ENCODE measurements at places on chromosomes 5 and 9. TPM values are rescaled to one million over a fixed set of nuclear protein-coding genes. Genes with fewer than 3 reads are reported as not detected.

CDC20B gene
- not detected for total RNA-seq

FOXI1 gene
- not detected for total RNA-seq

UNC5A gene
- not detected for total RNA-seq

CNTLN gene
- total RNA-seq = 17.7 TPM

SPINK6 gene
- not detected for total RNA-seq

TTC23L gene
- total RNA-seq = 0.29 TPM

ERAP2 gene
- total RNA-seq = 5.6 TPM

OR2V2 gene
- total RNA-seq = not detected

FIBCD1 gene
- 5.3 TPM for total RNA-seq

FAXDC2 gene
- total RNA-seq = 19.2 TPM

PALM2AKAP2 gene
- 19.4 TPM for total RNA-seq

GPR151 gene
- not detected for total RNA-seq

TMEM141 gene
- 31.8 TPM for total RNA-seq

PPP3R2 gene
- total RNA-seq = not detected

TAS2R1 gene
- total RNA-seq = not detected

PCDHB14 gene
- 2.7 TPM for total RNA-seq

CBY3 gene
- not detected for total RNA-seq

DNAJC21 gene
- total RNA-seq = 31.5 TPM

ASPN gene
- 1.2 TPM for total RNA-seq

NUTM2F gene
- total RNA-seq = not detected

LAMC3 gene
- not detected for total RNA-seq

PROB1 gene
- 1.2 TPM for total RNA-seq

CDKN2B gene
- 50.7 TPM for total RNA-seq

HTR4 gene
- not detected for total RNA-seq

ADAMTS12 gene
- total RNA-seq = 8.3 TPM

PCDHB16 gene
- 1.1 TPM for total RNA-seq

TSSK1B gene
- 0.72 TPM for total RNA-seq

ANKRD18B gene
- total RNA-seq = 0.59 TPM

MYOZ3 gene
- total RNA-seq = under 0.01 TPM

IFNA13 gene
- total RNA-seq = not detected

ELOVL7 gene
- under 0.01 TPM for total RNA-seq

KLF9 gene
- 46.9 TPM for total RNA-seq

IRGM gene
- not detected for total RNA-seq

ARL14EPL gene
- not detected for total RNA-seq

IL17B gene
- not detected for total RNA-seq

Data from osteoblast (primary cell).